ENCODE measurements at places on chromosomes 1 and 21.

- no peak for DNase-seq
Observed at GRCh38 chr1:71621785-71622184, 541.0 kb upstream of the ZRANB2 start.

DNA sequence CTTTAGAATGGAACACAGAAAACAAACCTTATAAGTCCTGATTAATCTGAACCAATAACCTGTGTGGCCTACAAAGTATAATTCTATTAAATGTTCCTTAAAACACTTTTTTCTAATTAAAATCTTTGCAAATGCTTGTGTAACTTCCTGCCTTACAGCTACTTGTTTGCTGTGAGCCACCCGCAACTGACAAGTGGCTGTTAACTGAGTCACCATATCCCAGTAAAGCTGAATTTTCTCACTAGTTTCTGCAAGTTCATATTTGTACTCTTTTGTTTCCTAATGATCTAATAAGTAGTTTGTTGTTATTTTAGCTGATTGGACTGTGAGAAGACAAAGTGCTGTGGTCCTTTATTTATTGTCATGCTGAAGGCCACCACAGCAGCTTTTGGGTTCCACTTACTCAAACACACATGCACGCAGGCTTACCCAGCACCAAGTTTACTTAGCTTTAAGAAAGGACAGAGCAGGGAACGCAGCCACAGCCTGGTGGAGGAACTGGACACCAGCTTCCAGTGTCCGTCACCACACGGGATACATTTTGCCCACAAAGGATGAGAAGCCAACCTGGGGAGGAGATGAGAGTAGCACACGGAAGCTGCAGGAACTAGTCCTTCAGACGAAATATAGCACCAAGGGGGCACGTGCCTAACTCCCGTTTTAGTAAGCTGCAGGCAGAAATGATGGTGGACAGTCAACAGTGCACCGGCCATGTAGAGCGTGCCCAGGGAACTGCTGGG lies 47.8 kb downstream of the LCA5L start:
- no peak for DNase-seq

DNA sequence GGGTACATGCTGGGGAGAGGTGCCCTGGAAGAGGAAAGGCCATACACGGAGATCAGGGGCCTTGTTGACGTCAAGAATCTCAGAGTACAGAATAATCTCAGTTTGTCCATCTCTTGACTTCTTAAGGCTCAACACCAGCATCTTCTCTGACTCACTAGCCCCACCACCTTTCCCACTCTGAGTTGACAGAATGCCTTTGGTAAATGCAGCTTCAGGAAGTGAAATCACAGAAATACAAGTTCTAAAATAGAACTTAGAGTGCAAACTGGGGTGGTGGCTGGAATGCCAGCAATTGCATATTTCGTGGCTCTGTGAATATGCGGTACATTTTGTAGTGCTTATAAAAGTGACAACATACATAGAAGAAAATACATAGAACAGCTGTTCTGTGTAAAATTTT lies 1.6 kb downstream of the COG2 start:
- DNase-seq: no peak

DNA sequence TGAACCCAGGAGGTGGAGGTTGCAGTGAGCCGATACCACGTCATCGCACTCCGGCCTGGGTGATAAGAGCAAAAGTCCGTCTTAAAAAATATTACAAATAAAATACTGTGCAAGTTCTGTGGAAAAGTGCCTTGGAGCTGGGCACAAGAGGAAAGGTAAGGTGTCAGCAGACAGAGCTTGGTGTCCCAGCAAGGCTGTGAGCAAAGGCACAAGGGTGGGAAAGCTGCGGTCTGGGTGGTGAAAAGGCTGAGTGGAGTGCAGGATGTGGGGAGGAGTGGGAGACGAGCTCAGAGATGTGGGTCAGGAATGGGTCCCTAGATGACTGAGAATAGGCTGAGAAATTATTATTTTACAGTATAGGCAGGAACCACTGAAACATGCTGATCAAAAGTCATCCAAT lies 150.6 kb downstream of the RHOU start:
- DNase-seq: no peak

GRCh38 chr1:246145900-246146299 lies 361.2 kb downstream of the SMYD3 start:
- no peak for DNase-seq

GRCh38 chr1:109193653-109194590 lies 19.8 kb upstream of the SARS1 start:
- no peak for DNase-seq

DNA sequence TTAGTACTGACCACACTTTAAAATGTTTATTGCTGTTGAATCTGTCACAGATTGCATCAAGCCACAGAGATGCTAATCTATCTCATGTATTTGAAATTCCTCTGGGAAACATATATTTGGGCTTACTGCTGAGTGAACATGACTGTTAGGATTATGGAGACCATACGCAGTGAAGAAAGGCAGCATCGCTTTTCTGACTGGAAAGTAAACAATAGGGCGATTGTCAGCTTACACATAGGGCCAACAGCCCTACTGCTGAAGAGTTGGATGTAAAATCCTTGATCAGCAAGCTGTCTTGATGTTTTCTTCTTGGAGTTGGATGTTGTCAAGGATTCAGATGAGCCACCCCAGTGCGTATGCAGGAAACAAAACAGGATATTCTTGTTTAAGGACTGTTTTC lies 368.7 kb upstream of the ADGRL2 start:
- no peak for DNase-seq

GRCh38 chr1:180150982-180151381 lies 3.7 kb upstream of the QSOX1 start:
- no peak for DNase-seq

DNA sequence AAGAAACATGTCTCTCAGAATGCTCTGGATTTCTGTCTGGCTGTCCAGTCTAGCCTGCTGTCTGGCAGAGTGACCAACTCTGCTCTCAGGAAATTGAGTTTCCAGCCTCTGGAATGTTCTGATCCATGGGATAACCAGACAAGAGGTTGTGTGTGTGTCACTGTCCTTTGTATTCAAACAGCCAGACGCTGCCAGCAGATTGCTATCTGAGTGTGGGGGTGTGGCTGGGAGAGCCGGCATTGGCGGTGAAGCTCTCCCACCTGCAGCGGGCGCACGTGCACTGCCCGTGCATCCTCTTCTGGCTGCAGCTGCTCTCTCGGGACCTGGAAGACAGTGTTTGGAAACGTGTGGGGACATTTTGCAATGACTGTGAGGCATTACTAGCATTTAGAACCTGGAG lies 26.1 kb downstream of the PKP1 start:
- peak; percentile 50 for DNase-seq

GRCh38 chr1:26863685-26864077 lies 732 bp downstream of the SFN start:
- no peak for DNase-seq

DNA sequence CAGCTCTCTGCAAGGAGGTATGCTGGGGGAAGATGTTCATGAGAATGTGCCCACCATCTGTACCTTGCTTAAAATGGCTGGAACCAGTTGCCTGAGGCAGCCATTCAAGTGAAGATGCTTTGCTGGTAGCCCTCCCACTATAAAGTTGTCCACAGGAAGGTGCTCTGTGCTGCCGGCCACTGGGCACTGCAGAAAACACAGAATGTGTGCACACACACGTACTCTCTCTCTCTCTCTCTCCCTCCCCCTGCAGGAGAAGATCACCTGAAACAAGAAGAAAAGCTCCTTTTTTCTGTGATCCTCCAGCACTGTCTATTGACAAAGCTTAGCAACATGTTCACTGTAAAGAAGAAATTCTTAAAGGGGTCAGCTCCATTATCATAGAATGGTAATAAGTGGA lies 134.8 kb downstream of the PIGK start:
- no peak for DNase-seq
